ELR (cell line): ENCODE measurements at places on chromosomes 2 and 18.

DNA sequence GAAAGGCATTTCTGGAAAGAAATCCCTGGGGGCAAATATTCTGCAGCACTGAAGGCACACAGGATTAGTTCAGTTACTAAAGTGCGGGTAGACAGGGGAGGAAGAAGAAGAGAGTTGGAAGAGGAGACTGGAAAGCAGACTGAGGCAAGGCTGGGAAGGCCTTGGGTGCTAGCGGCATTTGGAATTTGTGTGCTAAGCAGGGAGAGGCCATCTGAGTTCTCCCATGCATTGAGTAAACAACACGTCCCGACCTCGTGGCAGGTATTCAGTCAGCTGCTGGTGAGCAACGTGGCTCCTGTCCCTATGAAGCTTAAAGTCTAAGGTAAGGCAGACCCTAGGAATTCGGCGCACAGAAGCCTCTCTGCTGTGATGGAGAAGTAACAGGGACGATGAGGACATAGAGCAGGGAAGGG is 30.7 kb downstream of the ATP8B1 start:
- no peak for DNase-seq

- DNase-seq: no peak
Measured at GRCh38 chr2:25720575-25720974, 47.2 kb upstream of the DTNB start.

DNA sequence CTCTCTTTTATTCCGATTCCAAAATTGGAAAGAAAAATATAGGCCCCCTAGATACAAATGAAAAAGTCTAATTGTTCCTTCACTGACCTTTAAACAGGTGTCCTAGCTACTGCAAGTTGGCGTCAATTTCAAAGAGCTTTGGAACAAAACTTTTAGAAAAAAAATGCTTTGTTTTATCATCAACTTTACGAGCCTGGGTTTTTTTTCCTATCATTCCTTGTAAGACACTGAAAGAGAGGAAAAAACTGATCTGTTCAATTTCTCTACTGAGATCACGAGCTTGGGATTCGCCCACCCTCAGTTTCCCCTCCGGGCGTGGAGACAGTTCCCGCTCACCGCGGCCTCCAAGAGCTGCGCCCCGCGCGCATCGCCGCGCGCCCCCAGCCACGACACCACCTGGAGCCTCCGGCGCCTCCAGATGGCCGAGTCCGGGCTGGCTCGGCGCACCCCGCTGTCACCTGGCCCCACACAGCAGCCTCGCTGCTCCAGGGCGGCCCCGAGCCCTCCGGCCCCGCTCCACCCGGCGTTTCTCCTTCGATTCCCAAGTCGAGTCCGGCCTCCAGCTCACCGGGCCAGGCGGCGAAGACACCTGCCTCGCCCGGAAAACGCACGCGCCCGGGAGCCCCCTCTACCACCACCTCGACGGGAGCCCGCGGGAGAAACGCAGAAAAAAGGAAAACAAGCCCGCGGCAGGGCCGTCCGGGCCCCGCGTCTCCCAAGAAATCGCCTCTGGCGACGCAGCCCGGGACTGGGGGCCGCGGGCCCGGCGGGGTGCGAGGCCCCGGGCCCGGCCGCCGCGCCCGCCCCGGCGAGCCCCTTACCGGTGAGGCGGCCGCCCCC is 656 bp downstream of the TBC1D8 start:
- peak; percentile 40 for DNase-seq

DNA sequence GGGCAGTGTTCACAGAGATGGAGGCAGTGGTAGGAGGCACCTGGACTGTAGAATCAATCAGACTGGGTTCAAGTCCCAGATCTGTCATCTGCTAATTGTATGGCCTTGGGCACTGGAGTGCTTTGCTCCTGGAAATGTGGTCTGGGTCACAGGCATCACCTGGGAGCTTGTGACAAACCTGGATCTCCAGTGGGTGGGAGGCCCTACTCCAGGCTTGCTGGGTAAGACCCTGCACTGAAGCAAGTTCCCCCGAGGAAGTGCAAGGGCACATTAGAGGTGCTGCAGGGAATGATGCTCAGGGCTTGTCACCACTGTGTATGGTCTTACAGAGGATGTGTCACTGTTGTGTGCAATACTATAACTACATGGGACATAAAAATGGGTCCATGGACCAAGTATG is 220.5 kb upstream of the ID2 start:
- DNase-seq: no peak
